ENCODE measurements at places on chromosomes 16 and 17.

DNA sequence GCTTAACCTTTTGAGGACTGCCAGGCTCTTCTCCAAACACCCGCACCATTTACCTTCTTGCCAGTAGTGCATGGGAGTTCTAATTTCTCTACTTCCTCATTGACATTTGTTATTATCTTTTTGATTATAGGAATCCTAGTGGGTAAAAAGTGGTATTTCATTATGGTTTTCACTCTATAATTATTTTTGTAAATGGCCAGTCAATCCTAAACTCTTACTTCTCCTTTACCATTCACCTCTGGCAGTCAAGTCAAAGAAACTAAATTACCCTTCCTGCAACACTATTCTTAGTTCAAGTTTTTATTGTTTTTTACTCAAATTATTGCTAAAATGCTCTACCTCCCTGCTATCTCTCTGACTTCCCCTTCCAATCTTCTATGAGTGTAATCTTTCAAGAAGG lies 29.8 kb upstream of the ANKFY1 start:
- no peak for DNase-seq

DNA sequence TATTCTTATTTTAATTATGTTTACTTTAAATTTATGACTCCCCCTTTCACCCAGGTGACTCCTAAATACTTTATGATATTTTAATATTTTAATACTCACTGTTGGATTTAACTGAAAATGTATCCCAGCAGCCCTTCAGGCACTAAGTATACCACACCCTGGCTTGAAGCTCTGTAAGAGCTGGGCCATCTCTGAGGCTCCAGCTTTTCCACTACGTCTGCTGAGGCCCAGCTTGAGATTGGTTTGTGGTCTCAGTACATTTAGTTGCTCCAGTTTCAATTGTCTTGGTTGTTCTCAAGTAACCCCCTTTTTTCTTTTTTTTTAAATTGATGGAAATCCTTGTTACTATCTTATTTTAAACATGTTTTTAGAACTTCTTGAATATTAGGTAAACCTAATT lies 27.0 kb upstream of the CAPNS2 start:
- no peak for DNase-seq

DNA sequence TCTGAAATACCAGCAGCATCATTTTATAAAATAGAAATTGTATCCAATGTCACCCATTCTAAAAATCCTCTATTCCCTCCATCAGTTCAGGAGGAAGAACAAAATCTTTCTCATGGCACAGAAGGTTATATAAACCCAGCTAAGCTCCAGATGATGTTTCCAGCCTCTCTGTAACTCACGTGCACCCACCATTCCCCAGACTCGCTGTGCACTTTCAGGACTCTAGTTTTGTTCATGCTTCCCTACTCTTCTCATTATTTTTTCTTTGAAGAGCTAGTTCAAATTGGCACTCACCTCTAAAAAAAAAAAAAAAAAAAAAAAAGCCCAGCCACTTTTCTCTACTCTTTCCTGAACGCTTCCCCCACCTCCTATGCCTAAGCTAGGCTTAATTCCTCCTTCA lies 36.0 kb upstream of the SHISA6 start:
- no peak for DNase-seq

DNA sequence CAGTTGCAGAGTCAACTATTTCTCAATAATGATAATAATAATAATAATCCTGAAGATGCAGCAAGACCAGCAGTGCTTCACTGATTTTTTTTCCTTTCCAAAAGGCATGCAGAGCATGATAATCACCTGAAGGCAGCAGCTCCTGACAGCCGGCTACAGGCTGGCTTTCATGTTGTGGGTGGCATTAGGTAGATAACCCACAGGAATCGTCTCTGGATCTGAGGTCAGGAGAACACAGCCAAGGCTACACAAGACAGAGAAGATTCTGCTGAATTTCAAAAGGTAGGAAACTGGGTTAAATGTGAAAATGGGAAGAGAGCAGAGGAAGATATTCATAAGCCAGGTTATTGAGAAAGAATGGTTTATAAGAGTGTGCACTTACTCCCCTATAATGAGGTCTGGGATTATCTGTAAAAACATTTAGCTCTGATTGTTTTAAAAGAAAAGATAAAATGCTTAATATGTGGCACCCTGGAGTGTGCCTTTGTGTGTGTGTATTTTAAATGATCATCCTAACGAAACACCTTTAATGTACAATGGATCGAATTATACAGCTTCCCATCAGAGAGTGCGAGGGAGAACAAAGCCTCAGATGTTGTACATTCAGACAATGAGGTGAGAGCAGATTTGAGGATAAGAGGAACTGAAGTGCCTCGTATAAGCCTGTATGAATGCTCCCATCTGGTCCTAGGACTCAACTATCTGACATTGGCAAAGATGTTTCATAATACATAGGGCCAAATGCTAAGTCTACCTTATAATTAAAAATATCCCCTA lies 273.1 kb downstream of the PHKB start:
- no peak for DNase-seq

GRCh38 chr16:1900452-1900774 lies 17.8 kb downstream of the HS3ST6 start:
- DNase-seq, result no peak

GRCh38 chr17:8965394-8966168 lies at the start of gene PIK3R5:
Gene PIK3R5, minus strand, starts transcription at chr17:8965707. Its CDS starts 54,213 bp downstream, at chr17:8911494.
- no peak for DNase-seq

- no peak for DNase-seq
These were observed 6.1 kb downstream of the PRSS36 start for GRCh38 chr16:31143694-31144148.

- no peak for DNase-seq
These were observed 524 bp downstream of the EFTUD2 start for GRCh38 chr17:44898768-44899073.

DNA sequence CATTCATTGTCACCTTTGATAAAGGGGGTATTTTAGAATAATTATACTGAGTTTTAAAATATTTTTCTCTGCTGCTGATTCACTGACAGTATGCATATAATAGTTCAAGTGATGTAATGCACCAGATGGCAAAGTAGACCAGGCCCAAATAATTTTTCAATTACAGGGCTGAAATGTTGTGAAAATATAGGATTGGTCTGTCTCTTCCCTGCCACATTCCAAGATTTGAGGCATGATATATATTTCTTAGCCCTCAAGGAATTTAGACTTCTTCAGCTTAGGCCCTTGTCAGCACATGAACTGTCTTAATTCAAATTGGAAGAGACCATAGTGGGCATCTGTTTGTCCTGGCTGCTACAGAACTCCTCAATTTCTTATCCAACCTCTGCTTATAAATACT lies 39.2 kb upstream of the SLC12A3 start:
- DNase-seq, result no peak

DNA sequence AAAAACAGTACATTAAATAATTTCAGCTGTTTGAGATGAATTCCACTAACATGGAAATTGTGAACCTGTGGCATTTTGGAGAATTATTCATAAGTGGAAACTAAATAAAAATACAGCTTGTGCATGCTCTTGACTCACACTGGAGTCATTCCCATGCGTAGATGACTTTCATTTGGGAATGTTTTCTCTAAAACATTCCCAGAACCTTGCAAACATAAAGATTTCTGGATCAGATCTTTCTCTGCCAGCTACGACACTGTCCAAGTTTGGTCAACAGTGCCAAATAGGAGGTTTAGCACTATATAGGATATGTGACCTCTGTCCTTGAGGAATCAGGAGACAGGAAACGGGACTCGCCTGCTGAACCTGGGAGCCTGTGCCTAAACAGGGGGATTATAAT lies 400.9 kb downstream of the SLC39A11 start:
- no peak for DNase-seq

- DNase-seq, result no peak
These were observed 15.6 kb upstream of the CBFB start for GRCh38 chr16:67013233-67013822.

GRCh38 chr17:64336760-64337413 lies 53.8 kb downstream of the PECAM1 start:
- no peak for DNase-seq

GRCh38 chr17:40910441-40910841 lies 25.4 kb upstream of the KRT20 start:
- DNase-seq, result no peak

DNA sequence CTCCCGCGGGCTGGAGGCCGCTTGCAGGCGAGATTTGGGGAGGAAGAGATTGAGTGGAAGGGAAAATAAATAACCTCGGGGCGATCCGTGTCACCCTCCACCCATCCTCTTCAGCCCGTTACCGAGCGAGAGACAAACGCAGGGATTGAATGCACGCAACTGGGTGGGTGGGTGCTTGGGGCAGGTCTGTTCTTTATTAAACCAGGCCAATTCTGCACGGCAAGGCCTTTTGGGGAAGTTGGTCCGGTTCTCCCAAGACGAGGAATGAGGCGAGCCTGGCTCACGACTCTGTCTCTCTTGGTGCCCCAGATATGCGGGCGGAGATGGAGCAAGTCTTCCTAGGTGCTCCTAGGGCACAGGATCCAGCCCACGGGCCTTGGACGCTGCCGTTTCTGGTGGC lies 396 bp upstream of the HOXB7 start:
- no peak for DNase-seq

DNA sequence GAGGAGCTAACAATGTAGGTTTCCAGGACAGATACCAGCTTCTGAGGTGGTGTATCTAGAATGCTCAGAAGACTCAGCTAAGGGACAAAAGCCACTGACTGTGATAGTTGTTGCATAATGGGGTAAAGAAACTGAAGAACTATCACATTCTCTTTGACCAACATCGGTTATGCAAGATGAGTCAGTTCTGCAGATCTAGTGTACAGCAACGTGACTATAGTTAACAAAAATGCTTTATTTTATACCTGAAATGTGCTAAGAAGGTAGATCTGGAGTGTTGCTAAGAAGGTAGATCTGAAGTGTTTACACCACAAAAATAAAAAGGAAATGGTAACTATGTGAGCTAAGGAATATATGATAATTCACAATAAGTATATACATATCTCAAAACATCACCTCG lies 2.5 kb downstream of the KRTAP9-6 start:
- DNase-seq, result no peak

DNA sequence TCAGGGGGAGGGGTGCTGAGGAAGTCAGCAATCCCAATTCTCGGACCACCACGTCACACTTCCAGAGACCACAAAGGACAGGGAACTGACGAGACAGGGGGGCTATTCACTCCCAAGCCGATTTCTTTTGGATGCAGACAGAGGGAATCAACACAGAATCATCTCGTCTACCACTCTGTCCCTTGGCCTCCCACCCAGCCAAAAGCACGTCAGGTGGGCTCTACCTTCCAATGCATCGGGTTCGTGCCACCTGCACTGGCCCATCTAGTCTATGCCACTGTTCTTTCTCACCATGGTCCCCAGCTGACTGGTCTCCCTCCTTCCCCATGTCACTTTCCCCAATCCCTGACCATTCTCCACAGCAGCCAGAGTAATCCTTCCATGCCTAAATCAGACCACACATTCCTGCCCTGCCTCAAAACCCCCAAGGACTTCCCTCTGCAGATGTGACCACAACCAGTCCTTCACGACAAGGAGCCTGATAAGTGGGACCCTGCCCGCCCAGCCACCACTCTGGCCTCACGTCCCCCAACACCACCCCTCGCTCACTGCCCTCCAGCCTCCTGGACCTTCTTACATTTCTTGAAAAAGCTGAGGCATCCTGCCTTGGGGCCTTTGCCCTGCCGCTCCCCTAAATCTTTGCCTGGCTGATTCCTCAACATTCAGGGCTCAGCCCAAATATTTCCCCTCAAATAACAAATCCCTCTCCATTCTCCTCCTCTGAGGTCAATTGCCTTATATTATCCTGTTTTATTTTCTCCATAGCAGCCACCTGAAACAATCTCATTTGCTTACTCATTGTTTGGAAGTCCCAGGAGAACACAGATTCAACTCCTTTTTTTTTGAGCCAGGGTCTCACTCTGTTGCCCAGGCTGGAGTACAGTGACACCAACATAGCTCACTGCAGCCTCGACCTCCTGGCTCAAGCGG lies 70.4 kb downstream of the IL21R start:
- DNase-seq, result no peak

GRCh38 chr16:21103941-21104860 lies 46.4 kb downstream of the DNAH3 start:
- DNase-seq, result no peak

DNA sequence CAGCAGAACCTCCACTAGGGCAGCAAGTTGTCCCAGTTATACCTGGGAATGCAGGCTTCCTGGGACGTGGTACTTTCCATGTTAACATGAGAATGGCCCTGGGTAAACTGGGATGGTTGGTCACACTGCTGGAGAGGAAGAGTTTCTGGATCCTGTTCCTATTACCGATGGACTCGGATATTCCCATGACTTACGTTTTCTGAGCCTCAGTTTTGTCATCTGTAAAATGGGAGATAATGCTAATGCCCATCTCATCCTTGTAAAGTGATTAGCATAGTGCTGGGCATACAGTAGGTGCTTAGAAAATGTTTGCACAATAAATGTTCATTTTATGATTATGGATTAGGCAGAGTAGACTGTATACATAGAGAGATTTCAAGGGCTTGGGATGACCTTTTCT lies 280.9 kb upstream of the EEF2KMT start:
- DNase-seq, result no peak

GRCh38 chr17:64092113-64092512 lies 37.8 kb downstream of the ERN1 start:
- no peak for DNase-seq

DNA sequence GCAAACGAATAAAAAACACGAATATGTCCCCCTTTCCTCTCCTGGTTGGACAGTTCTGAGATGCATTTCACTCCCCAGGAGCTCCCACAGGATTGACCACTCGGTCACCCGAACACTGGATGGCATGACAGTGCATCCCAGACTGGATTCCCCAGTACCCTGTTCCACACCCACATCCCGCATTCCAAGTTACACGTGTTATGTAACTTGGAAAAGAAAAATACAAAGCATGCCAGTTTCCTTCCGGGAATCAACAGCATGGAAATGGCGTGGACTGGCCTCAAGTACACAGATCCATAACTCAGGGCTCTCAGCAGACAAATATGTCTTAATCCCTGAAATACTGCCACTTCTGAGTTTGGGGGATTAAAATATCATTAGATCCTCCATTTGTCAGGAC lies 12.6 kb upstream of the KLHL36 start:
- no peak for DNase-seq

GRCh38 chr17:6184508-6184907 lies 114.3 kb downstream of the WSCD1 start:
- DNase-seq, result no peak

- no peak for DNase-seq
These were observed 765.6 kb downstream of the CDH11 start for GRCh38 chr16:64356267-64356666.

DNA sequence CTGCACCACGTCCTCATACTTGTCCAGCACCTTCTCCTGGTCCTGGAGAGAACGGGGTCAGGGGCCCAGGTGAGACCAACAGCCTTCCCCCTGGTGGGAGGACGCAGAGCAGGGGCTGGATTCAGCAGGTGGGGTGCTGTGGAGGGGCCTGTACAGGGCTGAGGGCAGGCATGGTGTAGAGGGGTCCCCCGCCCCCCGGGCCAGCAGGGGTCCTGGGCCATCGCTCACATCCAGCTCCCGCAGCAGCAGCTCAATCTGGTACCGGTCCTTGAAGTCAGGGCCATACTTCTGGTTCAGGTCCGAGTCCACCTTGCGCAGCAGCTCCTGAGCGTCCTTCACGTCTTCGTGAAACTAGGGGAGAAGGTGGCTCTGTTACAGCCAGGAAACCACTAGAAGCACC lies 41.6 kb downstream of the PPL start:
- DNase-seq, result no peak

GRCh38 chr17:70552230-70552981 lies 383.1 kb downstream of the KCNJ2 start:
- no peak for DNase-seq
